ENCODE measurements at places on chromosomes 3 and 15. TPM values are rescaled to one million over a fixed set of nuclear protein-coding genes. Genes with fewer than 3 reads are reported as not detected.

Gene WNT7A
- total RNA-seq, result 0.19 TPM

Gene SLC2A2
- total RNA-seq, result not detected

Gene TGM5
- not detected for total RNA-seq

Gene TRPM1
- not detected for total RNA-seq

Gene TIMMDC1
- 73.3 TPM for total RNA-seq

Gene CASR
- total RNA-seq, result not detected

Gene FHIT
- 0.64 TPM for total RNA-seq

Gene ALDH1A3
- total RNA-seq, result 18.9 TPM

Gene PIGZ
- total RNA-seq, result 1.2 TPM

Gene EXD1
- total RNA-seq, result not detected

Gene ROPN1
- not detected for total RNA-seq

Gene TMC3
- total RNA-seq, result not detected

Gene SLMAP
- 30.9 TPM for total RNA-seq

Gene DUOXA1
- 0.08 TPM for total RNA-seq

Gene SIAH2
- 19.8 TPM for total RNA-seq

Gene IL16
- total RNA-seq, result not detected

Gene HIGD2B
- not detected for total RNA-seq

Gene ZNF280D
- 12.5 TPM for total RNA-seq

Gene ANKRD34C
- not detected for total RNA-seq

Gene LRTM1
- not detected for total RNA-seq

Gene RGMA
- 0.22 TPM for total RNA-seq

Gene ALS2CL
- 9.5 TPM for total RNA-seq

Gene HMG20A
- total RNA-seq, result 20.4 TPM

Gene PLA1A
- total RNA-seq, result 0.21 TPM

Gene PRRT3
- 0.66 TPM for total RNA-seq

Gene TAGLN3
- total RNA-seq, result not detected

Gene UROC1
- total RNA-seq, result not detected

Gene CLDN1
- total RNA-seq, result 28.6 TPM

Gene PRR20G
- 0.54 TPM for total RNA-seq

Gene WDR93
- 0.64 TPM for total RNA-seq

Gene CDCP1
- total RNA-seq, result 9.5 TPM

Gene ZKSCAN7
- total RNA-seq, result not detected

Gene SUCLG2
- 41.8 TPM for total RNA-seq

Gene CD80
- total RNA-seq, result not detected

Gene C2CD4A
- total RNA-seq, result not detected

Gene MEIS2
- 9.9 TPM for total RNA-seq

Gene C3orf49
- total RNA-seq, result not detected

Gene TGFBR2
- total RNA-seq, result 51.5 TPM

Gene HTR3E
- not detected for total RNA-seq

Gene CRYBG3
- 6.9 TPM for total RNA-seq

Gene NEDD4
- total RNA-seq, result 57.5 TPM

Gene CHRM5
- total RNA-seq, result not detected

Gene TNIK
- total RNA-seq, result 2.5 TPM

Gene CDC25A
- total RNA-seq, result 8.9 TPM

Gene C3orf85
- total RNA-seq, result not detected

Gene KATNBL1
- total RNA-seq, result 31.4 TPM

Gene MAGEL2
- not detected for total RNA-seq

Gene GRIP2
- total RNA-seq, result 0.52 TPM

Gene LMAN1L
- total RNA-seq, result not detected

Gene CACNA2D2
- total RNA-seq, result 0.15 TPM

Gene CLDN16
- total RNA-seq, result 0.34 TPM

Gene RETNLB
- not detected for total RNA-seq
